ENCODE measurements at places on chromosomes 5 and 9. TPM values are rescaled to one million over a fixed set of nuclear protein-coding genes. Genes with fewer than 3 reads are reported as not detected.

Gene ADAMTS16
- polyA plus RNA-seq: 1.3 TPM

Gene MZB1
- not detected for polyA plus RNA-seq

Gene LTC4S
- polyA plus RNA-seq: 5.9 TPM

Gene SLC25A48
- 1.0 TPM for polyA plus RNA-seq

Gene IGFBPL1
- polyA plus RNA-seq: 372 TPM

Gene PSAT1
- polyA plus RNA-seq: 16.9 TPM

Gene HEMGN
- not detected for polyA plus RNA-seq

Gene CCL27
- polyA plus RNA-seq: 2.9 TPM

Gene ZFP2
- 14.5 TPM for polyA plus RNA-seq

Gene SPINK7
- polyA plus RNA-seq: not detected

Gene PAXX
- 276 TPM for polyA plus RNA-seq

Gene MARCOL
- not detected for polyA plus RNA-seq

Gene RETREG1
- 20.4 TPM for polyA plus RNA-seq

Gene RAPGEF1
- 43.0 TPM for polyA plus RNA-seq

Gene CCDC192
- polyA plus RNA-seq: not detected

Gene PLK2
- polyA plus RNA-seq: 309 TPM

Gene PCDHB4
- polyA plus RNA-seq: 4.2 TPM

Gene DND1
- polyA plus RNA-seq: 4.4 TPM

Gene CRB2
- polyA plus RNA-seq: 0.70 TPM

Gene WDR38
- polyA plus RNA-seq: not detected

Gene SKP1
- polyA plus RNA-seq: 1,492 TPM

Gene GDF9
- 4.6 TPM for polyA plus RNA-seq

Gene IFNA2
- polyA plus RNA-seq: not detected

Gene EDIL3
- 7.4 TPM for polyA plus RNA-seq

Gene FCN2
- not detected for polyA plus RNA-seq

Gene ADAMTS12
- polyA plus RNA-seq: 0.08 TPM

Gene WWC1
- polyA plus RNA-seq: 0.97 TPM

Gene LCN1
- not detected for polyA plus RNA-seq

Gene PLAC8L1
- 1.2 TPM for polyA plus RNA-seq

Gene BAAT
- polyA plus RNA-seq: 0.44 TPM

Gene CYLC2
- polyA plus RNA-seq: not detected
